Dermis microvascular lymphatic vessel endothelial cell (primary cell): ENCODE measurements at places on chromosomes 12 and 14. TPM values are rescaled to one million over a fixed set of nuclear protein-coding genes. Genes with fewer than 3 reads are reported as not detected.

DNA sequence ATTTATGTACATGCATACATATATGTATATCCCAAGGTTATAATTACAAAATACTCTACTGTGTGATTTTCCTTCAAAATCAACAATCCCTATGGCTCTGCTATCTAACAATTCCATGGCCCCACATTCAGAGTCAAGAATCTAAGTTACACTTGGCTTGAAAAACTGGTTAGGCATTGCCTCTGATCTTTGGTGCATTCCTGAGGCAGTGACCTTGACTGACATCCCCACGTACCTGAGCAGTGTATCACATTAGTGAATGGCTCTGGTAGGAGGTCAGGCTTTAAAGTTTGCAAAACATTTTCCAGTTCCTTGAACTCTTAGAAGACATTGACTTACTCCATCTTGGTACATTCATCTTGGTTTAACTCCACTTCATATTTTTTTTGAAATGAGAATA is 8.5 kb upstream of the STON2 start:
- no peak for DNase-seq

DNA sequence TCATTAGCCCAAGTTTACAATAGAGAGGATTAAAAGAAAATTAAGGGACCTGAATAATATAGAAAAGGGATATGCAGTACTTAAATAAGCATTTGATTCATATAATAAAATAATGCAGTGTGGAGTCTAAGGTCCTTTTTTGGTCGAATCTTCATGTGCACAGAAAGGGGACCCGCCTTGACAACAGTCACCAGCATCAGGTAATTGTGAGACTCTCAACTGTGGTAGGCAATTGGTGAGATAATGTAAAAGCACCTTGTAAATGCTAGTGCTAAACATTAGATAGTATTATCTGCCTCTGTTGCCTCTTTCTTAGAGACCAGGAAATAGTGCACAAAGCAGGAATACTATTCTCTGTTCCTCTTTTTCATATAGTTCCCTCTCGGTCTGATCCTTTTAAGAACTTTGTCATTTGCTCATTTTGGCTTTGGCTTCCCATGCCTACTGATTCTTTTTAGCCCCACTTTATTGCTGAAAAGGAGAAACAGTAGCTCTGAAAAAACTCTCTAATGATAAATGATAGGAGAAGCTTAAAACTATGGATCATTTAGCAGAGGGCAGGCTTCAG is 17.5 kb downstream of the CHPT1 start:
- DNase-seq = no peak

Gene LIMA1
- 19.7 and 30.9 TPM in 2 replicates for total RNA-seq

DNA sequence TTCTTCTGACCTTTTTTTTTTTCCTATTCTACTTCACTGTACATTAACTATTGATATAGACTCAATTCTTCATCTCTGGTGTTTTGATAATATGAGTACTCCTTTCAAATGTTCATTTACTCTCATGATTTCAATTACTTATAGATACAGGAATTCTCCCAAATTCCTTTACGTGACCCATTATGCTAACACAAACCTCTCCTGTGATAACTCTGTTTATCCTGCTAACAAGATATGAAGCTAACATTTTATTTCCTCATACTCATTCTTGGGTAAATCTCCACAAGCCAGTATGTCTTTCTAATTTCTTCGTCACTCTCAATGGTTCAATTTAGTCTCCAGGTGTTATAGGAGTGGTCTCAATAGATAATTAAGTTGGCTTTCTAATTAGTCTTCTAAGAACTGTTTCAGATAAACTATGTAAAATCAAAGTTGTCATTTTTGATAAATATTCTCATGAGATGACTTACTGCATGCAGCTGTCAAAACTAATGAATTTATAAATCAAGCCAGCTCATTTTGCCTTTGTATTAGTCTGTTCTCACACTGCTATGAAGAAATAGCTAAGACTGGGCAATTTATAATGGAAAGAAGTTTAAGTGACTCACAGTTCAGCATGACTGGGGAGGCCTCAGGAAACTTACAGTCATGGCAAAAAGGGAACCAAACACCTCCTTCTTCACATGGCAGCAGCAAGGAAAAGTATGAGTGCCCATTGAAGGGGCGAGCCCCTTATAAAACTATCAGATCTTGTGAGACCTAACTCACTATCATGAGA is 130.6 kb upstream of the MYF6 start:
- DNase-seq = no peak

DNA sequence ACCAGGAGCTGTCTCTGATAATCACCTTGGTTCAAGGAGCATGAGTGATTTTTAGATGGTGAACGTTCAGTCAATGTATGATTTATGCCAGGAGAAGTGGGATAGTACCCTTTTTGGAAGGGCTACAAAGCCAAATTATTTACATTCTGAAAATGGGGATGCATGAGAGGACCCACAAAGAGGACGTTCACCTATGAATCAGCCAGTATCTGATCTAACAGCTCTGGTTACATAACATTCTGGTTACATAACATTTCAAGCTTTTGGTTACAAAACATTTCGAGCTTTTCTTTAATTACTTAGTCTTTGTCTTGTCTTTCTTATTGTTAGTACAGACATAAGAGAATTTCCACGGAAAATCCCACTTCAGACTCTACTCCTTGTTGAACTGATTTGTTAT is 68.8 kb downstream of the SLCO1A2 start:
- no peak for DNase-seq

- no peak for DNase-seq
Measured at GRCh38 chr12:10551375-10551774, 45.7 kb downstream of the EIF2S3B start.

GRCh38 chr14:56159066-56159465 is 40.9 kb downstream of the PELI2 start:
- no peak for DNase-seq

DNA sequence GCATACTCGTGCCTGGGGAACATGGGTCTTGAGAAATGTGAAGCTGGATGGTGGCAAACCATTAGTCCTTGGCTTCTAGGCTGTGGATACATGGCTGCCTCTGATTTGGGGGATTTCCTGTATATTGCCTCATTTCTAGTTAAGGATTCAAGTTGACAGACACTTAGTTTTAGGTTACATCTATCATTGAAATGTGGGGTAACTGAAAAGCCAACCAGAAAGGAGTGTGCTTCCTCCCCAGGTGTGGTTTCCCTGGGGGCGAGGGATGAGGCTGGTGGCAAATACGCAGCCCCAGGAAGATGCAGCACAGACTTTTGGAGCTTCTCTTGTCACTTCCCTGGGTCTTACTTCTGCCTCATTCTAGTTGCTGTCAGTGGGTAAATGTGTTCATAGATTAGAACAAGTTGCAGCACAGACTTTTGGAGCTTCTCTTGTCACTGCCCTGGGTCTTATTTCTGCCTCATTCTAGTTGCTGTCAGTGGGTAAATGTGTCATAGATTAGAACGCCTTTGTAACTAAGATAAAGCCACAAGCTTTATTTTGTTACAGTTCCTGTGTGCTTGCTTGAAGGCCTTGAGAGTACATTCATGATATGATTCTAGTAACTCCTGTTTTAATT is 85.1 kb downstream of the BORCS5 start:
- DNase-seq = no peak

GRCh38 chr14:92486881-92487280 is 26.7 kb upstream of the RIN3 start:
- DNase-seq = no peak

DNA sequence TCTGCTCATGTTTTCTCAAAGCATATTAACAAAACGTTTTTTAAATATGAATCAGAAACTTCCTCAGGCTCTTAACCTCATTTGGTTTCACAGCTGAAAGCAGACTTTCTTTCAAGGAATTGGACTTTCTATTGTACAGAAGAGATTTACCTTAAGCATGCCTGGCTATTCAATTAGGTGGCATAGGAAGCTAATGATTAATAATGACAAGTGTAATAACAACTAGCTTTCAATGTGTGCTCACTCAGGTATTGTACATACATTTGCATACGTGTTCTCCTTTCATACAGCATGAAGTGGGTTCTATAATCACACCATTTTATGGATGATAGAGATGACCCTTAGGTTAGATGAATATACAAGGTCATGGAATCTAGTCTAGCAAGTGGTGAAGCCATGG is 115.7 kb downstream of the ANO6 start:
- DNase-seq = no peak

GRCh38 chr12:124717318-124717717 is 146.3 kb downstream of the SCARB1 start:
- DNase-seq = no peak
